ENCODE measurements at places on chromosomes 7 and 10. TPM values are rescaled to one million over a fixed set of nuclear protein-coding genes. Genes with fewer than 3 reads are reported as not detected.

ATOH7 gene
- not detected for total RNA-seq

CNNM1 gene
- total RNA-seq, result 0.60 TPM

AKR1B15 gene
- total RNA-seq, result not detected

SPDYE8 gene
- total RNA-seq, result not detected

SPAM1 gene
- total RNA-seq, result not detected

OR13A1 gene
- total RNA-seq, result not detected

HTR5A gene
- not detected for total RNA-seq

DNA sequence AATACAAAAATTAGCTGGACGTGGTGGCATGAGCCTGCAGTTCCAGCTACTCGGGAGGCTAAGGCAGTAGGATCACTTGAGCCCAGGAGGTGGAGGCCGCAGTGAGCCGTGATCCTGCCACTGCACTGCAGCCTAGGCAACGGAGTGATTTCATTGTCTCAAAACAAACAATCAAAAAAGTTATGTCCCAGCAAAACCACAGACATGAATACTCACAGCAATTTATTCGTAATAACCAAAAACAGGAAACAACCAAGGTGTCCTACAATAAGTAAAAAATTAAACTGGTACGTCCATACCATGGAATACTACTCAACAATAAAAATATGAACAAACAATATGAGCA lies 11.6 kb upstream of the CYTH3 start:
- no peak for DNase-seq

DNA sequence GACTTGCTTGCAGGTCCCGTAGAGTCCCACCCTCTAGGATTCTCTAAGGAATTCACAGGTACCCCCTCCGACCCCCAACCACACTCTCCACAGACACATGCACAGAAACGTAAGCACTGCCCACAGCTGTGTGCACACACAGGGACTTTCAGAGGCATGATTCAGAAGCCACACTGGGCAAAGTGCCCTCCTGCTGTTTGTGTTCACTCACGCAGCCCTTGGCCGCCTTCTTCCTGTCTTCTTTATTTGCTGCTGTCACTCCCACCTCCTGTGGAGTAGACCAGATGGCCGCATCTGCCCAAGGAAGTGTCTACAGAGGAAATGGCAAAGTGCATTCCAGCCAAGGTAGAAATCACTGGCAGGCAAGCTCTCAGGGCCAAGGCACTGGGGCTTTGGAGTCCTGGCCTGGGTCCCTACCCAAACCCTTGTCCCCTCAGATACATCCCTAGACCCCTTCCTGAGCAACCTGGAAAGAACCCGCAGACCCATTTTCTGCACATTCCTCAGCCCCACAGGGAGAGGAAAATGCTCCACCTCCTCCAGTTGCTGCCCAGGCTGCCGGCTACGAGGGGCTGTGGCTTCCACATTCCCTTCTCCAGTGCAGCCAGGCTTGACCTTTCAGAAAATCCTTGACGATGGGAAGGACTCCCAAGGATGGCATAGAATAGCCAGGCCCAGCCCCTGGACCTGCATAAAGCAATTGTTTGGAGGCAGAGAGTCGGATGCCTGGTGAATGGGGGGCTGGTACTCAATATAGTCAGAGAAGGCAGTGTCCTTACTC lies 21.6 kb upstream of the GIMAP8 start:
- DNase-seq, result no peak

- DNase-seq, result no peak
Observed at GRCh38 chr7:143354965-143355364, 7.5 kb downstream of the FAM131B start.

- no peak for DNase-seq
Observed at GRCh38 chr7:37690206-37690605, 6.6 kb downstream of the GPR141 start.

DNA sequence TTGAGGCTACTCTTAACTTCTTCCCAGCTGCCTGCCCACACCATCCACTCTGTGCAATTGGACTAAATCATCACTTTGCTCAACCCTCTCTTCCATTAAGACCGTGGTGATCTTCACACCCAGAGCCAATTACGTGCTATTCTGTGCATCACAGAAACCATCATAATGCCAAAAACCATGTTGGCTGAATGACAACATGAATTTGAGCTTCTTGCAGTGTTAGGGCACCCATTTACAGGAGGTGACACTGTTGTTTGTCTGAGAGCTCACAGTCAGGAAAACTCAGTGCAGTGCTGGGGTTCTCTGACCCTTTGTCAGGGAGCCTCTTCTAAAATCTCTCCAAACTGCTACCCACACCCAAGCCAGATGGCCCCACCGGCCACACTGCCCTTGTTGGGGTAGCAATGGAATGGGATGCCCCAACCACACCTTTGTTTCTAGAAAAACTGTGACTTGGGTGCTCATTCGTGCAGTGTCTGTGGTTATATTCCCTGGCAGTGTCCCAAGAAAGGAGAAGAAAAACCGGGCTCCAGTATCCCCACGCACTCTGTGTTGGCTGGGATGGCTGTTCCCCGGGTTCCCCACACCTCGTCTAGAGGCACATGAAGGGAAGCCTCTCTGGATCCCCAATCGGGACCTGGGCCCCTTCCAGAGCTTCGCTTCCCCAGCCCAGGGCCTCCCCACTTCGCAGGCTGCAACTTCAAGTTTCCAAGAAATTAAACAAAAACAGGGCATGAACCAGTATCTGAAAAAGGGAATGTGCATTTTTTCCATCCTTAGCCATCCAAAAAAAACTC lies 2.0 kb upstream of the TNS3 start:
- DNase-seq, result no peak
